ENCODE measurements at places on chromosomes 6 and 20.

DNA sequence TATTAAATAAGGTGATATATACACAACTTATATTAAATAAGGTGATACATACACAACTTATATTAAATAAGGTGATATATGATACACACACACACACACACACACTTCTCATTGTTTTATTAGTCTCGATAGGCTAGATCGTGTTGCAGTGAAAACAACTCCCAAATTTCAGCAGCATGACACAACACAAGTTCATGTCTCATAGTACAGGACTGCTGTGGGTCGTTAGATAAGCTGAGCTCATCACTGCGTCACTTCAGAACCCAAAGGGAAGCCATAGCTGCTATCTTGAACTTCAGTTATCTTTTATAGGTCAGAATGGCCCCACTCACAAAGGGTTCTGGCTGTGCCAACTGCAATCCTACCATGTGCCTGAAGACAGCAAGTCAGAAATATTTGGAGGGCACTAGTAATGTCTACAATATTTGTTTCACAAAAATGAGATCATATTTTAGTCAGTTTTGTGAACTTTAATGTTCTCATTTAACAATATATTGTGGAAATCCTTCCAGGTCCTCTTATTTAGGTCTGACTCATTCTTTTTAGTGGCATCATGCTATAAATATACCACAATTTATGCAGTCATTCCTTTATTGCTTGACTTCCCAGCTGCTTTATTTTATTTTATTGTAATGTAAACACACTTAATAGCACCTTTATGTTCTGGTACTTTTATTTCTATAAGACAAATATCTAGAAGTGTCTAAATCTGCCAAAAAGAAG, 290.2 kb downstream of the PHACTR1 start:
- no peak for DNase-seq

DNA sequence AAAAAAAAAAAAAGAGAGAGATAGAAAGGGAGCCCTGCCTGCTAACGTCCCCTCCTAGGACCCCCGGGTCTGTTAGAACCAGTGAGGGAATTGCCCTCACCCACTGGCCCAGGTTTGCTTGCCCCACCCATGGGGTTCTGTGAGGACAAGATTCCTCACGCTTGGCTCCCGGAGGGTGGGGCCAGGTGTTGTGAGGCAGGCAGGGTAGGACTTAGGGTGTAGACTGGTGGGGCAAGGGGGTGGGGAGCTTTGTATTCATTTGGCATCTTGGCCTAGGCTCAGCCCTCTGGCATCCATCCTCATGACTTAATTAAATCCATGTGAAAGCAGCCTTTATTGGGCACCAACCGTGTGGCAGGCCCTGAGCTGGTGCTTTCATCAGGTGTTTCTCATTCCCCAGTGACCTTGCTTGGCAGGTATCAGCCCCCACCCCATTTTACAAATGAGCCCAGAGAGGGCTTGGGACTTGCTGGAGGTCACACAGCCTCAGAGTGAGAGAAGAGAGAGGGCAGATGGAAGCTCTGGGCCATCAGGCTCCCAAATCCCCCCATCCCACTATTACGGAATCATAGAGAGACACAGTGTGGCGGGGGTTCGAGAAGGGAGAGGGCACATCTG, 19.0 kb downstream of the RAB44 start:
- DNase-seq: no peak

DNA sequence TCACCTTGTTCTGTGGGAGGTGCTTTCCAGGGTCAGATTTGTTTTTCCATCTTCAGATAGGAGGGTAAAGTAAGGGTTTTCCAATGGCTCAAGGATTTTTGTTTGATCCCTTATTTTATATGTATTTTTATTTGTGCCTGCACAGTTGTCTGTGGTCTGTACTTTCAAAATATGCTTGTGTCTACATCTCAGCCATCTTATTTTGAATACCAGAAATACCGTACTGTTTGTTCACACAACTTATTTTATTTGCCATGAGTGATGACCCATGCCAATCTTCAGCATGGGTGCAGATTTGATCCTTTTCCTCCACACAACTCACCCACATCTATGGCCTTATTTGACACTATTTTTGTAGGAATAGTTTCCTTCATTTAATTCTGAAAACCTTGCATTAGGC, 72.2 kb upstream of the PTCHD4 start:
- DNase-seq: no peak

DNA sequence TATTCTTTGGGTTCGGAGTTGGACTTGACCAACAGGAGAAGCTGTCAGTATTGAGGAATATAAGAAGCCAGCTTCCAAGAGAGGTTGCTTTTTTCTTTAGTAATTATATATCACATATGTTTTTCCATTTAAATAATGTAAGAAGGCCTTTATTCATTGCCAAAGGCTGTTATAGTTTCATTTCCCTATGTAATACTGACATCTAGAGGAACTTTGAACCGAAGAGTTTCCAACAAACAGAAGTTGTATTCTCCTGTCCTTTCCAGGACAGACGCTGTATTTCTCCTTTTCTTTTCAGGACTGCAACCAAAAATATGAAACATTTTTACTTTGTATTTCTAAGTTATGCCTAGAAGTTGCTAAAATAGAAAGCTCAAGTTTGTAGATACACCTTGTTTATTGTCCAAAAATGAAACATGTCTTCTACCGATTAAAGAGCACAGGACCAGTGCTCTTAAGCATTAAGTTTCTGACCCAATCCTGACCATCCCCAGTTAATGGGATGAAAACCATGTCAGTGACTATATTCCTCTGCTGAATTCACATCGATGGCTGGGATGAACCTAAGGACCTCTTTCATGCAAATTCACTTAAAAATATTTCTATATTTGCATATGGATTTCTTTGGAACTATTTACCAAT, 55.1 kb downstream of the MYLK4 start:
- no peak for DNase-seq

DNA sequence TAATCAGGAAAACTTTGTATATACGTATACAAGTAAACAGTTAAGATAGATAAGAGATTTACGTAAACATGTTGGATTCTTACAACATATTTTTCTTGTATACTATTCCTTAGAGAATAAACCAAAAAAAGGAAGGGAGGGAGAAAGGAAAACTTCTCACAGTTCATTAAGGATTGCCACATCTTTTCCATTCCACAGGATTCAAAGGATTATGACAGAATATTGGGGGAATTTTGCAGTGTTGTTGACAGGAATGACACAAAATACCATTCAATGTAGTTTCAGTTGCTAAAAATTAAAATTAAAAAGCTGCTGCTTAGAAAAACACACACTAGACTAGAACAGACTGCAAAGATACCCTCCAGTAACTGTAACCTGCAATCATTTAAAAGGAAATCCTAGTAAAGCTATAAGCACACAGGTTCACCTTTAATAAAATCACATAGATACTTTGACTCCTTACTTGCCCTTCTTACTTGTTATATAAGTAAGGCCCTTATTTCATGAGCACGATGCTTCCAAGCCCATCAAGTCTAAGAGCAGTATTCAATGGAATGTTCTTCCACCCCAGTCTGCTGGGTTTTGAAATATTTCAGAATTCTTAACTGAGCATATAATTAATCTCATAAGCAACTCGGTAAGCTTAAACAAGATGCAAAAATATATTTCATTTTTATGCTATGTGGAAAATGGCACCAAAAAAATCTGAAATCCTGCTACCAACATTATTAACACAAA, 107.8 kb downstream of the SMLR1 start:
- no peak for DNase-seq

DNA sequence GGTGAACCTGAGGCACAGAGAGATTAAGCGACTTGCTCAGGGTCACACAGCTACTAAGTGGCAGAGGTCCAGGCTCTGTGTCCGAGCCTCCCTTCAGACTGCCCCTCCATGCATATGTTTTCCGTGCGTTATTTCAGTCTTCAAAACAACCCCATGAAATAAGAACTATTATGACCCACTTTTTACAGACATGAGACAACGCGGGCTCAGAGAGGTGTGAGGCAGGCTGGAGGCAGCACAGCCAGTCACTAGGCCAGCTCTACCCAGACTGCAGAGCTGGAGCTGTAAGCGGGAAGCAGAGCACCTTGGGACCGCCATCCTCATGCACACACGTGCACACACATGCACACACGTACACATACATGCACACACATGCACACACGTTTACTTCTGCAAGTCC, 62.3 kb downstream of the PSMG4 start:
- DNase-seq: no peak

- no peak for DNase-seq
These were observed 20.9 kb downstream of the UTRN start for GRCh38 chr6:144305985-144306384.

DNA sequence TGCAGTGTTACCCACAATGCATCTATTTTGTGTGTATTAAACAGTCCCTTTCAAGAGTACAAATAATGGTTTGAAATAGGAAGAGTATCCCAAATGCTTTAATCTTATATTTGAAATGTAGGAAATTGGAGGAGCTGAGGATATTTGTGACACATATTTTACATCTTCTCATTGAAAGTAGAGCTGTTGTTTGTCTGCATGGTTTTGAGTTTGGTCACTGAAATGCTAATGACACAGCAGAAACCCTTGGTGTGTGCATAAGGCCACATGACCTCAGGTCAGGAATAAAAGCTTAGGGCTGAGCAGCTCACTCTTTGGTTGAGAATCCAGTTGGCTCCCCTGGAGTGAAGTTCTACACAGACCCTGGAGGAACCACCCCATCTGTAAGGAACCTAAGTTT, 49.8 kb downstream of the TPD52L1 start:
- DNase-seq: no peak

- DNase-seq: no peak
These were observed 28.4 kb downstream of the CASP8AP2 start for GRCh38 chr6:89858041-89858440.

DNA sequence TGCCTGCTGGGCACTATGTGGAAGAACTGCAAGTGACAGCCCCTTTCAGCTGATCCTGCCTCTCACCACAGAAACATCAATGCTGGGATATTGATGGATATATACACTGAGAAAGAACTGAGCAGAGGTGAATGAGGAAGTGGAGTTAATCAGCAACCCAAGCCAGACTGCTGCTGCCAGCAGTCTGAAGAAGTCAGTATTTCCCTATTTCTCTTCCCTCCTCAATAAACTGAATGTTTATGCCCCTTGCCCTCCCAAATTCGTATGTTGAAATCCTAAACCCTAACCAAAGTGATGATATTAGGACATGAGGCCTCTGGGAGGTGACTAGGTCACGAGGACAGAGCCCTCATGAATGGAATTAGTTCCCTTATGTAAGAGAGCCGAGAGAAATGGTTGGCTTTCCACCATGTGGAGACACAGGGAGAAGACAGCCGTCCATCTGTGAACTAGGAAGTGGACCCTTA, 76.3 kb downstream of the CDK19 start:
- no peak for DNase-seq

DNA sequence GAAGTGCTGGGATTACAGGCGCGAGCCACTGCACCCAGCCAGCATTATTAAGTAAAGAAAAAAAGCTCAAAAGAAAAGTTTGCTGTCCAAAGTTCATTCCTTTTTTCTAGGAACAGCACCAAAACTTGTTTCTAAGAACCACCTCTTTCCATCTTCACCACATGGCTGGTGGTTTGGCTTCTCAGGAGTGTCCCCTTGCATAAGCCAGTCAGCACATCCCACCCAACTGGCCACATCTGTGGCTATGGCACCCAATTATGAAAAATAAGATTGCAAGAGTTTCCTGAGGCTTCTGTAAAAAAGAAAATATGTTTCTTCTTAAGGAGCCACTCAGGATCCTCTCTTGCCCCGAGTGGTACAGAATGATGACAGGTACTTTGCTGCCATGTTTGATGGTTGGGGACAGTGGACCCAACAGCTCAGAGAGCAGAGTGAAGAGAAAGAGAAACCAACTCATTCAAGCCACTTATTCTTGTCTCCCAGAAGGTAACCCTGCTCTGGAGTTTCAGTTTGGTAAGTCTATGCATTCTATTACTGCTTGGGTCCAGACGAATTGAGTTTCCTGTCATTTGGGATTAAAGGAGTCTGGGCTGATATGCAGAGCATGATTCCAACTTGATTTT, 65.3 kb downstream of the PSMB1 start:
- DNase-seq: no peak

- no peak for DNase-seq
These were observed 42.6 kb downstream of the RAB44 start for GRCh38 chr6:36739947-36740817.

DNA sequence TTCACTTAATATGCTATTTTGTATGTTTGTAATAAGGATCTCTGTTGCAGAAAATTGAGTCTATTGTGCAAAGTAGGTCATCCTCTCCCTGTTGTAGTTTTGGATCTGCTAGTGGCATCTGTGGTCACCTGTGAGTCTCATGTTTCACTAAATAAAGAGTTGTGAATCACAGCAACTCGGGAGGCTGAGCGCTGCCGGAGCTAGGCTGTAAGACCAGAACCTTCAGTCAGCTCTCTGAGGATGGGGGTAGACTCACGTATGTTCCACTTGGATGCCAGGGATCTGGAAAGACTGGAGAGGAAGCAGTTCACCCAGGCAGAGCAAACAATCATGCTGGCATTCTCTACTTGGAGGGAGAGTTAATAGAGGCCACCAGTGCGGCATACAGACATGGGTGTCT, 187.3 kb upstream of the FOXA2 start:
- DNase-seq: no peak

DNA sequence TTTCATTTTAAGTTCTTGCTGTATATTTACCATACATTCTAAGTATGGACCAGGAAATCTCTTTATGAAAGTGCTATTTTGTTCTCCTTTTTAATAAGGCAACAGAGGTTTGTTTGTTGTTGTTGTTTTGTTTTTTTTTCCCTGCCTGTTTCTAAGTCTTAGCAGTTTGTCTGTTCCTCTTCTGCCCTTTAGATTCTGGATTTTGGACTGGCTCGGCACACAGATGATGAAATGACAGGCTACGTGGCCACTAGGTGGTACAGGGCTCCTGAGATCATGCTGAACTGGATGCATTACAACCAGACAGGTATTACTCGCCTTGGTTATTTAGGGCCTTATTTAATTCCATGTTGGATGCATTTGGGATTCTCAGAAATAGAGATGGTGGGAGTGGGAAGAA, 48.0 kb downstream of the MAPK14 start:
- no peak for DNase-seq

GRCh38 chr6:138722425-138723371, 50.9 kb upstream of the CCDC28A start:
- DNase-seq: no peak

DNA sequence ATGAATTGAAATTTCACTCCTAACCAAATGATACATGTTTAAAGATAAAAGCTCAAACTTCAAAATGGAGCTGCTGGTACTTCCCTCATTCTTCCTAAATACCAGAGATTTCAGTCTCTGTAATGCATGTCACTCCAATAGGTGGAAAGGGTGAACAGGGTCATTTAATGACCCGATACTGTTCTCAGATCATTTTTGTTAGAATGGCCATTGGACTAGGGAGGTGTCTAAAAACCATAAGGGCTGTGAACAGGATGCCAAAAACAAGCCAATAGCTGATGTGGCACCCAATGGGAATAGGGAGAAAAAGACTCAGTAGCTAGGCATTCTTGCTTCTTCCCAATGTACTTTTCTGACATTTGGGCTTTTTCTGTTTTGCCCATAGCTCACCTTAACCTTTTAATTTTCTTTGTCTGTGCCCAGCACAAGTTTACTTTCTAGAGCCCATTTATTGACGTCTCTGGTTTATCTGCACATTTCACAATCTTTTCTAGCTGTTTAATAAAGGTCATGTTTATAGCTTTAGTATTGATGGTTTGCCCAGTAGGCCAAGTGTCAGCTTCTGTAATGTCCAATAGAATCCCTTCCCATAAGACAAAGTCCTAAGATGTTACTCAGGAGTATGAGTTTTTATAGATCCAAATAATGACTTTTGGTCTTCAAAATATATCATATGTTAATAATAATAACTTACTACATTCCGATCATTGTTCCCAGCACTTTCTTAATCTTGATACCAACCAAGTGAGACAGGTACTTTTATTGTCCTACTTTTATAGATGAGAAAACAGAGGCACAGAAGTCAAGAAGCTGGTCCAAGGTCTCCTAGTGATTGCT, 24.3 kb upstream of the FLRT3 start:
- no peak for DNase-seq

GRCh38 chr6:161359618-161359945, 85.7 kb upstream of the AGPAT4 start:
- DNase-seq: no peak

Data from stimulated activated CD8-positive, alpha-beta memory T cell treated with anti-CD3 and anti-CD28 coated beads, Interleukin-2, amount 100 ng/mL, for 48 hours (primary cell).